ENCODE measurements at places on chromosomes 11 and 22.

- DNase-seq: no peak
These were observed 11.6 kb upstream of the OLFML1 start for GRCh38 chr11:7473717-7474116.

- no peak for DNase-seq
These were observed 2.0 kb downstream of the ATXN10 start for GRCh38 chr22:45673482-45674175.

GRCh38 chr11:63767565-63768236 is 874 bp downstream of the ZFTA start:
- DNase-seq: peak; percentile 49

DNA sequence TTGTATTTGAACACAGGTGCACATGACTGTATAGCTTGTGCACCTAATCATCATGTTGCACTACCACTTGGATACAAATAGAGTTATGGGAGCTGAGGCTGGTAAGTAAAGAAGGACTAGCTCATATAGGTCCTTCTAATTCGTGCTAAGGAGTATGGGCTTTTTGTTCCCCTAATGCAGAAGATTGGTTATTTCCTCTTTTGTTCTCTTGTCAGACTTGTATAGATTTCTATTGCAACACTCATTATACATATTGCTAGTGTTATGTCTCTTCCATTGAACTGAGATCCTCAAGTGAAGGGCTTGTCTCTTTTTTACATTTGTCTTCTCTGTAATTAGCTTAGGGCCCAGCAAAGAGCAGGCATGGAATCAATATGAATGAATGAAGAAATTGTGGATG is 54.1 kb upstream of the ARHGAP20 start:
- DNase-seq: no peak

DNA sequence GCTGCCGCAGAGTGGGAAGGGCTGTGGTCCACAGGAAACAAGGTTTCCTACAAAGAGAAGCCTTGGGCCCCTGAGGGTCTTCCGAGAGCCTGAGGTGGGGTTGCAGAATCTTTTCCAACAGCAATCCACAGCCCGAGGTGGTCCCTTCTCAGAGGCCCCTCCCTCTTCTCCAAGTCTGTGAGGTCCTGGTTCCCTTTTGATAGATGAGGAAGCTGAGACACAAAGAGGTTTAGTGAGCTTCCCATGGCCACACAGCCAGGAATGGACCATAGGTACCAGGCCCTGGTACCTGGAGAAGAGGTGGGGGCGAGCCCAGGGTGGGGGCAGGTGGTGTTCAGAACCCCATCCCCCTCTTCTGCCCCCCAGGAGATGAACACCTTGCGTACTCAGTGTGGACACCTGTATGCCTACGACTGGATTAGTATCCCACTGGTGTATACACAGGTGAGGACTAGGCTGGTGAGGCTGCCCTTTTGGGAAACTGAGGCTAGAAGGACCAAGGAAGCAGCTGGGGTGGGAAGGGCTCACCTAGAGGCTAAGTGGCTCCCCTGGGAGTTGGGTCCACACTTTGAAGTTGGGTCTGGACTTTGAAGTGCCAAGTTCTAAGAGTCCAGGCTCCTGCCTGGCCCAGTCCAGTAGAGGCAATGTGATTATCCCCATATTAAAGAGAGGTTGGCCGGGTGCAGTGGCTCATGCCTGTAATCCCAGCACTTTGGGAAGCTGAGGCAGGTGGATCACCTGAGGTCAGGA is 7.0 kb downstream of the BEST1 start:
- no peak for DNase-seq

DNA sequence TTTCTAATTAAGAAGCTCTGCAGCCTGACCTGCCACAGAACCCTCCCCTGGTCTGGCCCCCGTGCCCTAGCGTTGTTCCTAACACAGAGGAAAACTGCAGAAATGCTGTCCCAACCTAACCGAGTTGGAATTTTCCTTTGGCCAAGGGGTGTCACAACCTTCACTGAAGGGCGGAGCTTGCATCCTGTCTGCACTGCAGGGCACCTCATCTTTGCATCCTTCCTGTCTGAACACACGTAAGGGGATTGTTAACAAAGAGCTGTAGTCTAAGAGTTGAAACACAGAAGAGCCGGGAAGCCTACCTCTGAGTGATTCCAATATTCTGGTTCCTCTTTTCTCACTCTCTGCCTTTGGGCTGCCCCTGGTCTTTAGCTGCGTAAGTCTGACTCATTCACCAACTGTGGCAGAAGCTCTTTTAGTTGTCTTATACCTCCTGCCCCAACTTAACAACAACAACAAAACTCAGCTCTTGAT is 1.6 kb downstream of the DIXDC1 start:
- peak; percentile 52 for DNase-seq

- DNase-seq: no peak
These were observed 68.1 kb downstream of the CSTPP1 start for GRCh38 chr11:47004595-47005033.

GRCh38 chr11:2383852-2384804 is 7.0 kb downstream of the CD81 start:
- DNase-seq: no peak

DNA sequence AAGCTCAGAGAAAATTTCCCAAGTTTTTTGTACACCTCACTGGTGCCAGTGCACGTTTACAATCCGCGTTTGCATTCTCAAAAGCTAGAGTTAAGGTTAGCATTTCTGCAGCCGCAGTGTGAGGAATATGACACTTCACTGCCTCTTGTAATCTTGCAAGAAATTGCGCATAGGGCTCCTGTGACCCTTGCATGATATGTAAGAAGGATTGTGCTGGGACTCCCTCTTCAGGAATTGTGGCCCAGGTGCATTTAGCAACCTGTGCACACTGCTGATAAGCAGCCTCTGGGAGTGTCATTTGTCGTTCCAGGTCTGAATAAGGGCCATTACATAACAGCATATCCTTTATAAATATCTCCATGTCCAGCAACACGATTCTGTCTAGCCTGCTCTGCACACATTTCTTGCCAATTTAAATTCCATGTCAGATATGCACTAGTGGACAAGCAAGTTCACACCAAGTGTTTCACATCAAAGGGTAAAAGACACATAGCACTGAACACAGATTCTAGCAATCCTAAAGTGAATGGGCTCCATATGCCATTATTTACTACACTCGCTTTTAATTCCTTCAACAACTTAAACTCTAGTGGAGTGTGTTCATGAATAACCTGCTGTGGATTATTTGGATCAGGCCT is 69.2 kb upstream of the INCENP start:
- DNase-seq: no peak

GRCh38 chr22:16917144-16918003 is 90.6 kb downstream of the GAB4 start:
- DNase-seq: peak; percentile 77

DNA sequence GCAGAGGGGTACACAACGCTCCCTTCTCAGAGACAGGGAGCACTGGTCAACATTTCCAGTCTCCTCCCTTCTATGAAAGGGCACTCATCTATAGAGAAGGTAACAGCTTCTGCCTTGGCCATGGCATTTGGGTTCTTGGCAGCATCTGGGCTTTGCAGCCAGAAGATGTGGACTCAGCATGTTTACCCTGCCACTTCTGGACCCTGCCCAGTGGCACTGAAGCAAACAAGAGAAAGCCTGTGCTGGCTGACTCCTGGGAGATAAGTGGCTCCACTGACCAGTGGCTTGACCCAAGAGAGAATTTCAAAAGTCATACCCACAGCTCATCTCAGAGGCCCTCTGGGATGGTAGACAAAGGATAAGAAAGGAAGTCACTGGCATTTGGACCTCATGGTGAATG is 8.0 kb downstream of the CSNK2A3 start:
- no peak for DNase-seq

- DNase-seq: no peak
These were observed 153.6 kb upstream of the SORL1-AS1 start for GRCh38 chr11:121606354-121606753.

DNA sequence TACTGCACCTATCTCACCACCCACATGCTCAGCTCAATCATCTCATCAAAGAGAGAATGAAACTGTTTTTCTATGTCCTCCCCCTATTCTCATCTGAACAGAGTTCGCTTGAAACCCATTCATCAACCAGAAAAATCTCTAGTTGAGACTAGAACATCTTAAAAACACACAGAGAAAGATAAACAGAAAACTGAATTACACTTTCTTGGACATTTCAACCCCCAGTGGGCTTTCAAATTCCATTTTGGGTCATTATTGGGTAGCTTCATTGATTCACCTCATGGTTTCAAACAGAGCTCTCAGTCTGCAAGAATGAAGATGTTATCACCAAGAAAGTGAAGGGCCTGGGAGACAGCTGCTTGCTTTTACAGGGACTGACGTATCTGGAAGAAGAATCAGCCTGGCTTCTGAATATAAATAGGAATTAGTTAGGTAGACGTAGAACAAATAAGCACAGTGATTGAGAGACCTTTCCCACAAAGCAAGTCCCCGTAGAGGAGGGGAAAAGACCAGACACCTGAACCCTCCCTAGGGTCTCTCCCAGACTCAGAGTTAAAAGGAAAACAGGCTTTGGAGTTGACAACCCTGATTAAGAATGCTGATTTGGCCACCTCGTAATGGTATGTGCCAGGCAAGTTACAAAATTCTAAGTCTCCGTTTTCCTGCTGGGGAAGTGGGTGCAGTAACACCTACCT is 155.7 kb downstream of the BBOX1 start:
- DNase-seq: no peak

- no peak for DNase-seq
These were observed 251.4 kb downstream of the DDX10 start for GRCh38 chr11:108916290-108916689.

- no peak for DNase-seq
These were observed 70.2 kb downstream of the ARHGAP8 start for GRCh38 chr22:44822534-44822933.

- DNase-seq: no peak
These were observed 60.2 kb downstream of the SLN start for GRCh38 chr11:107651672-107652071.

- peak; percentile 48 for DNase-seq
These were observed 317.8 kb downstream of the NTM start for GRCh38 chr11:131688048-131688693.

DNA sequence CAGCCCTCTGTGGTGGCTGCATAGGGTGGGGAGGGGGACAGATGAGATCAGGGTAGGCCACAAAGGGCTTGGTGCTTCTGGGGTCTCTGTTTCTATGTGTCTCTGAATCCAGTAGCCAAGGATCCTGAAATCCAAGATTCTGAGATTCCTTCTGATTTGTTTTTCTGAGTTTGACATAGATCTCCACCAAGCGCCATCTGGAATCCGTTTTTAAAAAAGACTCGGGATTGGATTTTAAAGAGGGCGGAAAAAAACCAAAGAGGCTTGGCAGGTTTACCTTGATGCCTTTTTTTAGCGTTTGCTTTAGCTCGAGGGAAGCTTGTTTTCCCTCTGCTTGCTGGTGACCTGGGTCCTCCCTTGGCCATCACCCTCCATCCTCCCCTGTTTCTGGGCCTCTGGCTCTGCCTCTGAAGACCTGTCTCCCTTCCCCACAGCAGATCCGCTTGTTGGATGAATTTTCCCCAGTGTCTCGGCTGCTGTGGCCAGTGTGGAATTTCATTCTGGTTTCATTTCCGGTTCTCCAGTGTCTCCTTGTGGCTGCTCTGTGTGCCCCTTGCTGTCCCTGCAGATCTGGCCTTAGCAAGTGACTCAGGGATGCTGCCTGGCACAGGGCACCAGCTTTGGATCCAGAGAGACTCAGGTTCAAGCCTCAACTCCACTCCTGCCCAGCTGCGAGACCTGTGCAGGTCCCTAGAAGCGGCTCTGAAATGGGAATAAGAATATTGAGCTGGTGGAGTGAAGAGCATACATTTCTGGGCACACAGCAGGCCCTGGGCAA is 15.1 kb downstream of the SYNGR1 start:
- DNase-seq: no peak

DNA sequence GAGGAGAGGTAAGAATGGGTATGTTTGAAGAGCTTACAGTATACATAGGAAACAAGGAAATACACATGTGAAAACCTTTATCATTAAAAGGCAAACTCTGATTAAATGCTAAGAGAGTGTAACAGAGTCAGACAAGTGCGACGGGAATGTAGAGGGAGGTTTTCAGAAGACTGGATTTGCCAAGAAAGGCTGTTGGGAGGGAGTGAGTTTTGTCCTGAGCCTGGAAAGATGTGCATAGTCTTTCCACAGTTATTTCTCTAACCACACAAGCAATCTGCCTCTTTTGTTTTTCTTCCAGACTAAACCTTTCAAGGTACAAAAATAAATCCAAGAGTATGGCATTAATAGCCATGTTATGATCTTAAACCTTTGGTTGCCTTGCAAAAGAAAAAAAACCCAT is 170.9 kb downstream of the KIRREL3 start:
- DNase-seq: no peak

DNA sequence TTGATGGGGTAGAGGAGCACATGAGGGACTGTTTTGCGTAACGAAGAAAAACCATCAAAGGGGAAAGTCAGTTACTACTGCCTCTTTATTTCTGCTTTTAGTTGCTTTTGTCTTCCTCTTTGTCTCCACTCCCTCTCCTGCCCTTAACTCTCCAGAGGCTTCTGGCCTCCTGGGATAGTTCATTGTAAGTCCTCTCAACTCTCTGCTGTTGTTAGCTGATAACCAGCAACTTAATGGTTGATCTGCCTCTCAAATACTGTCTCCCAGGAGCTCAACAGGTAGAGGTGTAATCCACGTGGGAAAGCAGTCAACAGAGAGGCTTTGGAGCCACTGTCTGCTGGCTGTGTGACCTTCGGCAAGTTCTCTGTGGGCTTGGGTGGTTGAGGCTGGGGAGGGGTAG is 47.3 kb downstream of the CCDC81 start:
- no peak for DNase-seq

- no peak for DNase-seq
These were observed 3.9 kb downstream of the FOSL1 start for GRCh38 chr11:65896034-65896999.

DNA sequence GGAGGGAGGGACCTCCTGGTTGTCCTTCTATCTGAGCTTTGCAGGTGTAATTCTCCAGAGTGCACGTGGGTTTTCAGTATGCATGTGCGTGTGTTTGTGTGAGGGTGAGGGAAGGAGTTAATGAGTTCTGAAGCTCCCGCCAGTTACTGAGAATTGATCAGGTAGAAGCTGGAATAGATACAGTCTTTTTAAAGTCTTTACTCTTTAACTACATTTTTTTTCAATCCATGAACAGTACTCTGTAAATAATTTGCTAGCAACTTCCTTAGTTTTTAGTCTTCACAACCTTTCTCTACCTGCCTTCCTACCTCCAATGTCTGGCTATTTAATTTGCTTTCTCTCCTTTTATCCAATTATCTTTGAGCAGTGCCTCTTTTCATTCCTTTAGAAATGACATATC is 25.5 kb downstream of the ARHGAP42 start:
- DNase-seq: no peak

GRCh38 chr22:28015676-28016601 is 96.9 kb upstream of the PITPNB start:
- no peak for DNase-seq

- no peak for DNase-seq
These were observed 812.2 kb downstream of the LRRC4C start for GRCh38 chr11:40647295-40647694.

GRCh38 chr11:11577932-11578911 is 43.6 kb downstream of the GALNT18 start:
- DNase-seq: no peak

DNA sequence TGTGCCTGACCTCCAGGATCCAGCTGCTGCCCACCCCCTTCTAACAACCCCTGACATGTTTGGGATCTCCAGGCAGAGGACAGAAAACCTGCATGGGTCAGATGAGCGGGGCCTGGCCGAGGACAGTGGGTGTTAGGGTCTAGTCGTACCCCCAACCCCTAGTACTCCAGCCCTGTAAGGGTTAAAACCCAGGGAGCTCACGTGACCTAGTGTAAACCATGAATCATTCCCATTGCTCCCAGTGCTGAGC is 89.1 kb upstream of the CRYBB3 start:
- DNase-seq: no peak

- no peak for DNase-seq
These were observed 29.8 kb downstream of the SCUBE1 start for GRCh38 chr22:43313244-43313889.

GRCh38 chr11:66835768-66836405 is 7.4 kb upstream of the RCE1 start:
- no peak for DNase-seq
